ENCODE measurements at places on chromosomes 16 and 17.

GRCh38 chr17:83189044-83190003 lies 109.9 kb downstream of the METRNL start:
- DNase-seq: no peak

DNA sequence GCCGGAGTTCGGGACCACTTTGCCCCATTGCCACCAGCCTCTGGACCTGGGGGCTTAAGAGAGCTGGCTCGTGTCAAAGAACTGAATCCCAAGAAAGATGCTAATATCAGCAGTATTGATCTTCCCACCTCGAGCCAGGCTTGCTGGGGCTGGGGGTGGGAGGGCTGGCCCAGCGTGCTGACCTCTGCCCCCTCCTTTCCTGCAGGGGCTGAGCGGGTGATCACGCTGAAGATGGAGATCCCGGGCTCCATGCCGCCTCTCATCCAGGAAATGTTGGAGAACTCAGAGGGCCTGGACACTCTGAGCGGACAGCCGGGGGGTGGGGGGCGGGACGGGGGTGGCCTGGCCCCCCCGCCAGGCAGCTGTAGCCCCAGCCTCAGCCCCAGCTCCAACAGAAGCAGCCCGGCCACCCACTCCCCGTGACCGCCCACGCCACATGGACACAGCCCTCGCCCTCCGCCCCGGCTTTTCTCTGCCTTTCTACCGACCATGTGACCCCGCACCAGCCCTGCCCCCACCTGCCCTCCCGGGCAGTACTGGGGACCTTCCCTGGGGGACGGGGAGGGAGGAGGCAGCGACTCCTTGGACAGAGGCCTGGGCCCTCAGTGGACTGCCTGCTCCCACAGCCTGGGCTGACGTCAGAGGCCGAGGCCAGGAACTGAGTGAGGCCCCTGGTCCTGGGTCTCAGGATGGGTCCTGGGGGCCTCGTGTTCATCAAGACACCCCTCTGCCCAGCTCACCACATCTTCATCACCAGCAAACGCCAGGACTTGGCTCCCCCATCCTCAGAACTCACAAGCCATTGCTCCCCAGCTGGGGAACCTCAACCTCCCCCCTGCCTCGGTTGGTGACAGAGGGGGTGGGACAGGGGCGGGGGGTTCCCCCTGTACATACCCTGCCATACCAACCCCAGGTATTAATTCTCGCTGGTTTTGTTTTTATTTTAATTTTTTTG lies 8.5 kb downstream of the GJD3 start:
- no peak for DNase-seq

DNA sequence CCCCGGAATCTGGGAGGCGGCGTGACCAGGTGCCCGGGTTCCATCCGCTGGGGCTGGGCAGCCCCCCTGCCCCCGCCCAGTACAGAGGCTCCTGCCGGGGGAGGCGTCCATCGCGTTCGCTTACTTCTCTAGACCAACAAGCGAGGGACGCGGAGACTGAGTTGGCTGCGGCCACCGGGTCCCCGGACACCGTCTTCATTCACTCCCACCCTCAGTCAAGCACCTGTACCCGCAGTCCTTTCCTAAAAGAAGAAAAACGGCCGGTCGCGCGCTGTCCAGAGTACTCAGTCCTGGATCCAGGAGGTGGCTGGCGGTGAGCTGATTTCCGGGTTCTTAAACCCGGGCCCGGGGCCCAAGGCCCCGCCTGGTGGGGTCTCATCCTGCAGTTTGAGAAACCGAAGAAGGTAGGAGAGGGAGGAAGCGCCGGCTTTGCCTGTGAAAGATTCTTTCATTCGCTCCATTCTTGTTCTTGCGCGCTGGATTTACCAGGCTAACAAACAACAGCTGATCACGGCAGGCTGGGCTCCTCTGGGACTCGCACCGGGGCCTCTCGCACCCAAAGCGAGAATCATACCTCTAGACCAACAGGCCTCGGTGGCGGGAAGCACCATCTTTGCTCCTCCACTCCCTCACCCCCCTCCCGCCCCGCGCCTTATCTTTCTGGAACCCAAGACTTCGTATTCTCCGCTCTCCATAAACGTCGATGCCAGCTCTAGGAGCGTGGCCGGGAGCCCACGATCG lies 17.4 kb upstream of the OR1F1 start:
- no peak for DNase-seq

DNA sequence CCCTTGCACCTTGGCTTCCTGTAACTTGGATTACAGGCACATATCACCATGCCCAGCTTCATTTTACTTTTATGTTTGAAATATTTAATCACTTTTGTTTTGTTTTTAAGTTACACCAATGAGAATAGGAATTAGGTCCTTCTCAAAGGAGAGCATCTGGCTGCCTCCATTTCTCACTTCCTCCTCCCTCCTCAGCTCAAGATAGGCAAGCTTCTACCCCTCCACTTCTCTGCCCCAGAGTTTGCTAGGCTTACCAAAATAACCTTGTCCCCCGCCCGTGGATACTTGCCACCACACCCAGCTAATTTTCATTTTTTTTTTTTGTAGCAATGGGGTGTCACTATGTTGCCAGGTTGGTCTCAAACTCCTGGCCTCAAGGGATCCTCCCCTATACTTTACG lies 17.9 kb downstream of the GABARAPL2 start:
- no peak for DNase-seq

- no peak for DNase-seq
Observed at GRCh38 chr17:54455251-54455868, 445.3 kb upstream of the TOM1L1 start.

- no peak for DNase-seq
Observed at GRCh38 chr16:13421726-13422125, 498.2 kb upstream of the ERCC4 start.

- no peak for DNase-seq
Observed at GRCh38 chr16:72084445-72084844, 9.0 kb downstream of the TXNL4B start.

DNA sequence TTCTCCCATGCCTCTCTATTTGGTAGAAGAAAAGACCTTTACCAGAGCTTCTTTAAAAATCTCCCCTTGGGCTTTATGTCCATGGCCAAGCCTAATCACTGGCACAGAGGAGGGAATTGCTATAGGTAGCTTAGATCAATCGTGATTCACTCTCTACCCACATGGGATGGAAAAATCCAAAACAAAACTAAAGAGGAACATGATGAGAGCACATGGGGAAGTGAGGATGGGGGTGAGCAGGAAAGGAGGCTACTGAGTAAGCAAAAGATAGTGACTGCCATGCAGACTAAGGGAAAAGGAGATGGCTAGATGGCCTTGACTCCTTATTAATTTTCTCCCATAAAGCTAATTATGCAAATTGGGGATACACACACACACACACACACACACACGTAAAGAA lies 201.2 kb downstream of the HS3ST3A1 start:
- no peak for DNase-seq

- DNase-seq: no peak
Observed at GRCh38 chr16:15856182-15856581, 646 bp downstream of the MYH11 start.
